ENCODE measurements at places on chromosomes 4 and X.
A peak's percentile ranks its signal among the peaks of the same experiment; 100 is the strongest.

GRCh38 chr4:32519060-32519459 lies 1798.9 kb downstream of the PCDH7 start:
- peak; percentile 26 for DNase-seq

DNA sequence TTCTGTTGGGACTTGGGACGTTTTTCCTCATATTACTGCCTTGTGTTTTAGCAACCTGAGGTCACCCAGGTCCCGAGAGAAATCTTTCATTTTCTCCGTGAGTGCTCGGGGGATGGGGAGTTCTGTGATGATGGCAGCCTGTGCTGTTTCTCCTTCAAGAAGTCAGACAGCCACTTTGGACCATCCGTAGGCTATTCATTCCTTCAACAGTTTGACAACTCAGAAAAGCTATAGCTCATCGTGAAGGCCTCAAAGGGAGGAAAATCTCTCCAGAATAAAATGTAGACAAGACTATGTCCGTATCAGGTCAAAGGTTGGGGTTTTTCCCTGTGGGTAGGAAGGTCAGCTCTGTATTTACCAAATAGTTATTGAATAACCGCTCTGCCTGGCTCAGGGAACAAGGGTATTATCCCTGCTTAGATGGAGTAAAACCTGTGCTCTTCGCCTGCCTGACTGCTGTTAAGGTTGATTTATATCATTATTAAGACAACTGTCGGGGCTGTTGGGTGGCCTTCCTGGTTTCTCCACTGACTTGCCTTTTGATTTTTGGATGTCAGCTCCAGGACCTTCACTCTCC lies 36.6 kb downstream of the FAM114A1 start:
- DNase-seq, result no peak

DNA sequence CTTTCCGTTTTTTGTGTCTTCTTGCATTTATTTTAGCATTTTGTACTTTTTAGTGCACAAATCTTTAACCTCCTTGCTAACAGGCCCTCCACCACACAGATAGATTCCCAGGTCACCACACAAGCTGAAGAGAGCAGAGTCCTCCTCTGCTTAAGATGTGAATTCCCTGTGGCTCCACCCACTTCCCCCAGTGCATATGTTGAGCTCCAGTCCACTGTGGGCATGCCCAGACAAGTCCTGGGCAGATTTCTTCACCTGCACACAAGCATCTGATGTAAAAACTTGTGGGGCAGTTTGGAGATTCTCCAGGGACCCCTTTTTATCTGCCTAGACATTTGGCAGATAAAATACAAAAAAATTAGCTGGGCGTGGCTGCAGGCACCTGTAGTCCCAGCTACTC lies 19.8 kb upstream of the PASD1 start:
- DNase-seq, result no peak

DNA sequence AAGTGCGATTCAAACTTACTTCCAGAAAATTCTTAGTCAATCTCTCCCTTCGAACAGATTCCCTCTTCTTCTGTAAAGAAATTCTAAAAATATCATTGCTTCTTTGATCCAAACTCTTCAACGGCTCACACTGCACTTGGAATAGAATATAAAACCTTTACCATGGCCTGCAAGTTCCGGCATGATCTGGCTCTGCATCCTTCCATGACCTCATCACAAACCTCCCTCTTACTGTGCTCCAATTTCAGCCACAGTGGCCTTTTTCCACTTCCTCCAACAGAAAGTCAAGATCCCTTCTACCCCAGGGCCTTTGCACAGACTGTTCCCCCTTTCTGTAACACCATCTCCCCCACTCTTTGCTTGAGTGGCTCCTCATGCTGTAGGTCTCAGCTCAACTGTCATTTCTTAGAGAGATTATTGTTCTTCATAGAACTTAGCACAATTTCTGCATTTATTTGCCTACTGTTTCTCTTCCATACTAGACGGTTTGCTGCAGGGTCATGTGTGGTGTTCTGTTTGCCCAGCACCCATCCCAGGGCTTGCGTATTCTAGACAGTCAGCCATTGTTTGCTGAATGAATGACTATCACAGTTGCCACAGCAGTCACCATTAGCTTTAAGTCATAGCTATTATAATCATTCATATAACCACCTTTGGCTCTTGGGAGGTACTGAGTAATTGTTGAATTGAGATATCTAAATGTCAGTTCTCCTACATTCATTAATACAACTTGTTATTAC lies 1.9 kb upstream of the STOX2 start:
- DNase-seq, result no peak

DNA sequence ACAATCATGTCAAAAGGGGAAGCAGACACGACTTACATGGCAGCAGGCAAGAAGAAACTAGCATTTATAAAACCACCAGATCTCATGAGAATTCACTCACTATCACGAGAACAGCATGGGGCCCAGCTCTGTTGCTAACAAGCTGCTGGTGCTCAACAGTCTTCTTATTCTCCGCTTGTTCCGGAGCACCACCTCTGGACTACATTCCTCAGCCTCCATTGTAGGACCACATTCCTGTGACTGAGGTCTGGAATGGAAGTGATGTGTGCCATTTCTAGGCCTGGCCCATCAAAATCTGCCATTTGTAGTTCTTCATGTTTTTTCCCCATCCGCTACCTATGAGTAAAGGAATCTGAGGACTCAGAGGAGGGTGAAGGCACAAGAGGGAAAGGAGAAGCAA lies 111.5 kb upstream of the PTCHD1 start:
- no peak for DNase-seq

GRCh38 chrX:74422576-74423288 lies 1.4 kb downstream of the SLC16A2 start:
- no peak for DNase-seq

GRCh38 chrX:79107891-79108718 lies 36.4 kb upstream of the GPR174 start:
- no peak for DNase-seq

DNA sequence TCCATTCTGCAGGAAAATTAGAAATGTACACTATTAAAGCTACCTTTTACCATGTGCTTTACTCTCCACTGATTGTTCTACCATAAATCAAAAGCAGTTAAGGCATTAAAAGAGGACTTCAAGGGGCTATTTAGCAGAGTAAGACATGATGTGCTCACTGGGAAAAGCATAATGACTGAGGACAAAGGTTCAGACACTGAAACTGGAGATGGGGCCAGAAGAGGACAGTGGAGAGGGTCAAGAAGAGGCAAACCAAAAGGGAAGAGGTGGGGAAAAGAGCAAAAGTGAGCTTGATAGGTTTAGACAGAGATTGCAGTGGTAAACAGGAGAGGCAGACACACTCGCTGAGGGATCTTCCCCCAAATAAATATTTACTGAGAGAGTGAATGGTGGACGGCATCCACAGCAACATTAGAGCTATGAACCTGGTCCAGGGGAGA lies 23.8 kb downstream of the SH3RF1 start:
- no peak for DNase-seq

DNA sequence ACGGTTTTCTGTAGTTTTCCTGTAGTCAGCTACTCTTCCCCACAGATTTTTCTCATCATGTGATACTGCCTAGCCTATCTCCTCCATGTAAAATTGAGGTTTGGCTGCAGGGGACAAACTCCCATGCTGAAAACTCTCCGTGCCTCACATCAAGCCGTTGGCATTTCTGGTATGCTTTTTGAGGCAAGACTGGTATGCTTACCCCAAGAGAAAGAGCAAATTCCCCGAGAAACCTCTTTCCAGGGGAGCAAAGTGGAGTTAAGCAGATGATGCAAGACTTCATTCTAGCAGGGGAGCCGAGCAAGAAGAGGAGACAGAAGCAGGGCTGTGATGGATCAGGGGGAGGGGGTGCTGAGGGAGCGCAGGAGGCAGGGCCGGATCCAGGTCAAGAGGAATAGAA lies 4.8 kb downstream of the SOWAHD start:
- no peak for DNase-seq

DNA sequence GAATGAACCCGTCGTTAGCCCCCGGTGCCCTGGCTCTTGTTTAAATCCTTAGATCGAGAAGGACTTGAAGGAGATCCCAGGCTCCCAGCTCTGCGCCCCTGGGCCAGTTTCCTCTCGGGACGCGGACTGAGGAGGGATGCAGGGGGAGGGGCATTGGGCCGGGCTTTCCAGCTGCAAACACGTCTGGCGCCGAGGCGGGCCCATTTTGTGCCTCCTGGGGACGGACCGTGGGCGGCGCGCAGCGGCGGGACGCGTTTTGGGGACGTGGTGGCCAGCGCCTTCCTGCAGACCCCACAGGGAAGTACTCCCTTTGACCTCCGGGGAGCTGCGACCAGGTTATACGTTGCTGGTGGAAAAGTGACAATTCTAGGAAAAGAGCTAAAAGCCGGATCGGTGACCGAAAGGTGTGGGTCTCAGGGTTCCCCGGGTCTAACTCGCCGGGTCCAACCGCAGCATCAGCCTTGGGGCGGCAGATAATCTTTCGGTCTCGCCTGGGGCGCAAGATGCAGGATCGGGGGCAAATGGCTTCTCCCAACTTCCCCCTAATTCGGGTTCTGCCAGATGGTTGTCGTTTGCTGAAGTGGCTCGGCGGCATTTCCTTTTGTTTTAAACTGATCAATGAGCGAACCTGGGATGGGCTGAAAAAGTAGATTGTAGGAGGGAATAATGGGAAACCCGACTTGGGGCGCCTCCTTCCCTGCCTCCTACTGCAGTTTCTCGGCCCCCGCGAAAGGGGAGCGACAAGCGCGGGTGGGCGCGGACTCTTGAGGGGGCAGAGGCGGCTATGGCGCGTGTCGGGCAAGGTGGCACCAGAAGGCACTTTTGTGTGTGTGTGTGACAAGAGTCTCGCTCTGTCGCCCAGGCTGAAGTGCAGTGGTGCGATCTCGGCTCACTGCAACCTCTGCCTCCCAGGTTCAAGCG lies 2.9 kb downstream of the PDGFRA start:
- DNase-seq, result peak; percentile 28

GRCh38 chrX:38351346-38351745 lies 1.1 kb upstream of the OTC start:
- DNase-seq, result no peak

DNA sequence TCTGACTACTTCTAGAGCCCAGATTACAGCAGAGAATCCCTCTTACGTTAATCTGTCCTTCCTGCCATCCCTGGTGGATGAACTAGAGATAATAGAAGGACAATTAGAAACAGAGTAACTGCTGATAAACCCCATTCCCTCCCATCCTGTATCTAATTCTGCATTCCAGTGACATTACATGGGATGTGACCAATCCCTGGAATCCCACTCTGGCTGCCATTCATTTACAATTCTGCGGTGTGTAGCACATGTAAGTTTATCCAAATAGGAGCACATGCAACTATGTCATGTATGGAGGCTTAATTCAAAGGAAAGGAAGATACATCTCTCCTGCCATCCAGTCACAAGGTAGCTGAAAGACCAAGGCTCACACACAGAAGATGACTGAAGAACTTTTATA lies 339.5 kb downstream of the GPAT3 start:
- DNase-seq, result no peak

DNA sequence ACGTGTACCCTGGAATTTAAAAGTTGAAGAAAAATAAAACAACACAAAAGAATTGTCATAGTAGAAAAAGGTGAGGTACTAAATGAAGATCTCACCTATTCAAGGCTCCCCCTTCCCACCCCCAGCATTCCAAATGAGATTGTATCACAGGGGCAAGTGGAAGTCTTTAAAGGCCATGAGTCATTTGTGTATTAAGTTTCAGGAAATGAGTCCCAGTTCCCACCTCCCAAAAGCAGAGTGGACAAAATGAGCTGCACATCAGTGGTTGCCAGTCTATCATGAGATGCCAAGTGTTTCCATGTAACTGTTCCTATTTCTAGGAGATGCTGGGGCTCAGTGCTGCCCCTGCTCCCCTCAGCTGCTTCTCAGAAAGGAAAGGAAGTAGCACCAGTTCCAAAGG lies 20.1 kb downstream of the ARHGEF9 start:
- DNase-seq, result no peak

DNA sequence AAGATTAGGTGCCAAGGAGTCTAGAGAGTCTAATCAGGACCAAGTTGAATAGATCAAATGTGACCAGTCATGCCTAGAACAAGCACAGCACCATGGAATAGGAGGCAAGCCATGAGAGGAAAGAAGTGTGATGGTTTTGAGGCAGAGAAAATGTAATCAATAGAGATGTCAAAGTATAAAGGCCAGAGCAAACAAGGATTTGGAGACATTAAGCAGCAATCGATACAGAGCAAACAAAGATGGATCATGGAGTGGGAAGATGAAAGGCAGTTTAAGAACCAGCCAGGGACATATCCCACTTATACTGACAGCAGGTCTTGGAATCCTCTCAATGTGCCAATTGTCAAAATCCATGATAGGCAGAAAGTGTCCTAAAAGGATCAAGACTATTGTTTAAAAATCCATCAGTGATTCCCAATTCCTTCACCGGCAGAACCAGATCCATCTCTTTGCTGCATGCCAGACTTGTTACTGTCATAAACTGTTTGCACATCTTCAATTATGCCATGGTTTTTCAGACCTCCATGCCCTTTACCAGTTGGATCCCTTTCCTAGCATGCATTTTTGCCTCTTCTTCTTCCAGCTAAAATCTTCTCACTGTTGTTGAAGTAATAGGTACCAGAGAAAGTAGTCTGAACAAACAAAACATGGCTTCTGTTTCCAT lies 520.7 kb upstream of the ARX start:
- DNase-seq, result no peak

DNA sequence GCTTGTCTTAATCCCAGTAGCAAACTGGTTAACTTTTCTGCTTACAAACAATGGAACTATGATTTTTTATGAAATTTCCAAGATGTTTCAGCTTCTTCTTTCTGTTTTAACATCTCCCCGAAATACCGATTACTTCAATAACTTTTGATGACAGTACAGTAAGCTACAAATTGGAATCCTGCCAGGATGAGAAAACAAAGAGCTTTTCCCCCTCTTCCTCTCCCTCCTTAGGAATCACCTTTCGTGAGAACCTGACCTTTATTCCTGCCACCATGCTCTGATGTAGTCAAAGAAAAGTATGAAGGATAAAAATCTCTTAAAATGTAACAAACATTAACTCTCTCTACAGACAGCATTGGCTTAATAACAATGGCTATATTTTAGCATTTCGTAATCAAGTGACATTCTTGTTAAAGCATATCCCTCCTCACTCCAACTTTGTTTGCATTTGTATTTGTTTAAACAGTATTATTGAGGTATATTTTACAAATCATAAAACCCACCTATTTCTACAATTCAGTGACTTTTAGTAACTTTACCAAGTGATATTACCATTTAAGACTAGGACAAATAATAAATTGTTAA lies 148.7 kb upstream of the NAP1L5 start:
- no peak for DNase-seq

- DNase-seq, result no peak
Measured at GRCh38 chrX:136034668-136035067, 49.4 kb downstream of the SLC9A6 start.

DNA sequence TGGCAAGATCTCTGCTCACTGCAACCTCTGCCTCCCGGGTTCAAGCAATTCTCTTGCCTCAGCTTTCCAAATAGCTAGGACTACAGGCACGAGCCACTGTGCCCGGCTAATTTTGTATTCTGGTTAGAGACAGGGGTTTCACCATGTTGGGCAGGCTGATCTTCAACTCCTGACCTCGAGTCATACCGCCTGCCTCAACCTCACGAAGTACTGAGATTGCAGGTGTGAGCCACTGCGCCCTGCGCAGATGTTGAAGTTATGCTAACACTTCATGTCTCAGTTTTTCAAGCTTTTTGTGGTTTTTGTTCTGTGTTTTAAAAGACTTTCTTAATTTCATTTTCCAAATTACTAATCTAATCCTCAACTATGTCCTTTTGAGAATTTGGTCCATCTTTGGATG lies 154.4 kb upstream of the TLL1 start:
- no peak for DNase-seq
